ENCODE measurements at places on chromosomes 16 and 17.

- no peak for DNase-seq
These were observed 390.3 kb downstream of the SLC39A11 start for GRCh38 chr17:72702136-72702735.

DNA sequence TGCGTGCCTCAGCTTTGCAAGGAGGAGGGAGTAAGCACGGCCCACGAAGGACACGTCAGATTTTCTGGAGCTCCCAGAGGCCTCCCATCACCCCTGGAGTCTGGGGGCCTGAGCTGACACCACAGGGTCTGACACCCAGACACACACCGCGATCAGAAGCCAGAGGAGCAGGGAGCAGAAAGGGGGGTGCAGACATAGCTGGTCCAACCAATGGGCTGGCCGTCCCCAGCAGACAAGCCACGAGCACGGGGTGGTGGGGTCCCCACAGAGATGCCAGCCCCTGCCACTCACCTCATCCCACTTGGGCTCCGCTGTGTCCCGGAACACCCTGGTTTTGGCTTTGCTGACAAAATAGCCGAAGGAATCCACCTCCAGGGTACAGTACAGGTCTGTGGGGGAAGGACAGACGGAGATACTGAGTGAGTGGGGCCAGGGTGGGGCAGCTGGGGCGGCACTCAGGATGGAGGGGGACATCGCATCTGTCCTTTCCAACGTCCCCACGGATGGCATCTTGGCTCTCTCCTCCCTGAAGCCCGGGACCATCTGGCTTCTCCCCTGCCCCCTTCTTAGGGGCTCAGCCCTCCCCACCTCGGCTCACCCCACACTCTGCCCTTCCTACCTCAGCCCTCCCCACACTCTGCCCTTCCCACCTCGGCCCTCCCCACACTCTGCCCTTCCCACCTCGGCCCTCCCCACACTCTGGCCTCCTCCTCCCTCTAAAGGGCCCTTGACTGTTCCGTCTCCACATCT lies 53.5 kb downstream of the TIMM22 start:
- no peak for DNase-seq

DNA sequence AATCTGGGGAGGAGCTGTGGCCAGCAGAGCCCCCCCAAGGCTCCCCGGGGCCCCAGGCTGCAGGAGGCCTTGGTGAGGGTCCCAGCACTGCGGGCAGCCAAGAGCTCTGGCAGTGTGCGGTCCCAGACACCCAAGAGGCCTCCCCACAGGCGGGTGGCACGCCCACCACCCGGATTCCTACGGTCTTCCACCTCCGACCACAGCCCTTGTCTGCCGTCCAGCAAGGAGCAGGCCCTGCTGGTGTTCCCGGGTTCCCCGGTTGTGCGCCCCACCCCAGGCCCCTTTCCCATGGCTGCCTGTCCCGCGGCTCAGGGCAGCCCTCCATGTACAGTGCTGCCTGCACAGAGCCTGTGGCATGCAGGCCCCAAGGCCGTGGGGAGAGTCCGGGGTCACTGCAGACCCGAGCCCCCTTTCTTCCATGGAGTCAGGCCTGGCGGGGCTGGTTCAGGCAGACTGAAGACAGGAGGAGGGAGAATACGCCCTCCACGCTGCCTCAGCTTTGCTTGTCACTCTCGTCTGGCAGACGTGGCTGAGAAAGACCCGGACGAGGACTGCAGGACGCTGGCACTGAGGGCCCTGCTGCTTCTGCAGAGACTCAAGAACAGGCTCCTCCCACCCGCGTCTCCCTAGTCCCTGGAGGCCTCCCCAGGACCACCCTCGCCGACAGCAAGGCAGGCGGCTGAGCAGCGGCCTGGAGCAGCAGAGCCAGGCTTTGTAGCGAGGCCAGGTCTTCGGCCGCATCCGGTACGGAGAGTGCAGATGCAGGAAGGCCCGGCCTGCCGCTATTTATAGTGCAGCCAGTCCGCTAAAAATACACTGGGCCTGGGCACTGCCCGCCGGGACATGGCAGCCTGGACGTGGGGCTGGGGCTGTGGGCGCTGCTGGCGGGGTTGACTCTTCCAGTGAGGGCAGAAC lies 16.4 kb downstream of the TELO2 start:
- no peak for DNase-seq

DNA sequence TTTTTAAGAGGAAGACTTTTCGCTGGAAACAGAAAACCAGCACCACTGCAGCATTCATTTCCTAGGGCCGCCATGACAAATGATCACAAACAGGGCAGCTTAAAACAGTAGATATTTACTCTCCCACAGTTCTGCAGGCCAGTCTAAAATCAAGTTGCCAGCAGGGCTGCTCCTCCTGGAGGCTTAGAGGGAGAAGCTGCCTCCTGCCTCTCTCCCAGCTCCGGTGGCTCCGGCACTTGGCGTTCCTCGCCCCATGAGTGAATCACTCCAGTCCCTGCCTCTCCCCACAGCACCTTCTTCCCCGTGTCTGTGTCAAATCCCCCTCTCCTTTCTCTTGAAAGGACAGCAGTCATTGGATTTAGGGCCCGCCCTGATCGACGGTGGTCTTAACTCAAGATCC lies 72.1 kb downstream of the SOCS1 start:
- DNase-seq = no peak

DNA sequence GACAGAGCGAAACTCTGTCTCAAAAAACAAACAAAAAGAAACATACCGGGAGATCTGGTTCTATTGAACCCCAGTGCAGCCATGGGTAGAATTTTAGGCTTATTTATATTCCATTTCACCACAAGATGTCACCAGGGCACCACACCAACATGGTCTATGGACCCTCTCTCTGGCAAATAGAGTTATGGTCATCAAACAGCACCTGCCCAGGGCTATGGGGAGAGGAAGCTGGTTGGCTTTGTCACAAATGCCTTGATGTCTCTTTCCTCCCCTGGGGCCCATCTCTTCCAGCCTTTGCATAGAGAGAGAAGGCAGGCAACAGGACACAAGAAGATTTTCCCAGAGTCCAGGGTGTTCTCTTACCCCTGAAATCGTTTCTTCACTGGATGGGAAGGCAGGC lies 128.4 kb downstream of the WWOX start:
- DNase-seq = peak; percentile 28

DNA sequence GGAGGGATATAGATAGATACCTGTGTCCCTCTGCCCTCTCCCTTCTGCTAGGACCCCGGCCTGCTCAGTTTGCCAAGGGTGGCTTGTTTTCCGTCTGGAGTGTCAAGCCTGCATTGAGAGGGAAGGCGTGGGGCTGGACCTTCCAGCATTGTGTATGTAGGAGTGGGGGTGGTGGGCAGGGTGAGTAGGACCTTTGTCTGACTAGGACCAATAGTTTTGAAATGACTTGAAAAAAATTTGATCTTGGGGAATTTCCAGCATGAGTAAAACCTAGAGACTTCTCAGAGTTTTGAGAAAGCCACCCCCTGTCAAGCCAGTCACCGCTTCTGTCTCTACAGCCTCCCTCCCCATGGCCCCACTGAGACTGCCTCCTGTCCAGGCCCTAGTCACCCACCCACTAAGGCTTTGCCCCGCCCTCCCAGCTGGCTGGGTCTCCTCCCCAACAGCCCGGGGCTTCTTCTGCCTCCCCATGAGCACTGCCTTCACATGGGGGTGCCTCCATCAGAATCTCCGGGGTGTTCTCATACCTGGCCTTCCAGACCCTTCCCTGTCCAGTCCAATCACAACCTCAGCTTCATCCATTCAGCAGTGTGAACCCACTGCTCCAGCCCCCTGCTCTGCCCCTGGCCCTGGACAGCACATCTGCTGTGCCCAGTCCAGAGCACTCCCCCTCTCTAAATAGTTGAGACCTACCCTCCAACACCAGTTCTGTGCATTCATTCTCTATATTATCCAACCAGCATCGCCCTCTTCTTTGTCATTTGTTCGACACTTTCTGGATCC lies 207.0 kb downstream of the MSI2 start:
- no peak for DNase-seq

DNA sequence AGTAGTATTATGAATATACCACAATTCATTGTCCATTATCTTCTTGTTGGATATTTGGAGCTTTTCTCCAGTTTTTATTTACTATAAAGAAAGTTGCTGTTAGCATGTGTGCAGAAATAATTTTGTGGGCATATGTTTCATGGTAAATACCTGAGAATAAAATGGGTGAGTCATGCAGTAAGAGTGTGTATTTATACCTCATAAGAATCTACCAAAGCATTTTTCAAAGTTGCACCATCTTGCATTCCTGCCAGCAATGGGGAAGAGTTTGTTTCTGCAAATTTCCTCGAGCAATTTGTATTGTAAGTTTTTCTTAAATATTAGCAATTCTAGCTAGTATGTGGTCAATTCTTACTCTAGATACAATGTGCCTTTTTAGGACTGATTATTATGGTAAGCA lies 7.9 kb upstream of the MON1B start:
- no peak for DNase-seq

DNA sequence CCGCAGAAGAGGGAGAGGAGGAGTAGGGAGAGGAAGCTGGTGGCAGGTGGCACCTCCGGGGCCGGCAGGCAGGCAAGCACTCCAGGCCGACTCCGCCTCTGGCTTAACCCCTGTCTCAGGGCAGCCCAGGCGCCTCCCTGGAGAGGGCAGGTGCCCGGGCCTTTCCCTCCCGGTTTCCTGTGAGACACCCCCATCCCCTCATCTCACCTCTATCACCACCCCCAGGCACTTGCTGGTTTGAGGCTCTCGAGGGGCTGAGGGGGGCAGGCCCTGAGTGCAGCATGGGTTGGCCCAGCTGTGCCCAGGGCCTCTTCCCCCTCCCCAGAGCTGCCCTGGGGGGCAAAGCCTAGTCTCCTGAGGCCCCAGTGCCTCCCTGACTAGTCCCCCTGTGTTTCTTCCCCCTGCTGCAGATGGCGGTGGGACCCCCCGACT lies 6.0 kb downstream of the DOC2A start:
- DNase-seq = no peak

Measured in NAMALWA (cell line).